ENCODE measurements at places on chromosomes 6 and 20. TPM values are rescaled to one million over a fixed set of nuclear protein-coding genes. Genes with fewer than 3 reads are reported as not detected.
A peak's percentile ranks its signal among the peaks of the same experiment; 100 is the strongest.

- DNase-seq: no peak
These were observed 120.4 kb downstream of the PHACTR3 start for GRCh38 chr20:59724457-59725366.

DNA sequence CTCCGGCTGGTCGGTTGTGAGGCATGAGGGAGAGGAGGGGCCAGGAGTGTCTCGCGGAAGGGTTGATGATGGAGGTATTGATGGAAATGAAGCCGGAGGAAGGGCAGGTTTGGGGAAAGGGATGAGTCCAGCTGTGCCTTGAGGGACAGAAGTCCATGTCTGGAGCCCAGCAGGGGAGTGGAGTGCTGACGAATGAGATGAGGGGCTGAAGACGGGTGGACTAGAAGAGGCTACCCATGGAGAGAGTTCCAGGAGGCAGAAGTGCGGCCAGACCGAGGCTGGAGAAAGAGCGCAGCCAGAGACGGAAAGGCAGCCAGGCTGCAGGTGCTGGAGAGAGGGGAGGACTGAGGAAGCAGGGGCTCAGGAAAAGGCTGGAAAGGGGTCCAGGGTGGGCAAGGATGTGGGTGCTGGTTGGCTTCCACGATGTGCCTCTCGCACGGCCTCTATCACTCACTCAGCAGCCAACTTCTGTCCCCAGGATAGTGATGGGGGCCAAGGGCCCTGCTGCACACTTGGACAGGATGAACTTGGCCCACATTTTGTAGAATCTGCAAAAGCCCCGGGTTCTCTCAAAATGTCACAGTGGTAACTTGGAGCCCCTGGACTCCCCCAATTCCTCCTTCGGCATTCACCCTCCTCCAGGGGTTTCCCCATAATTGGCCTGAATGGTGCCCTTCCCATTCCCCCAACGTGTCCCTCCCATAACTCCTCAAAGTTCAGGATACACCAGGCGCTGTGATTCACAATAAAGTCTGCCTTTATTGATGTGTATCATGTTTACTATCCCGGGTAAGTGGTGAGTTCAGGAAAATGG lies 627 bp upstream of the EIF6 start:
- no peak for DNase-seq

FHL5 gene
- not detected for total RNA-seq

DNA sequence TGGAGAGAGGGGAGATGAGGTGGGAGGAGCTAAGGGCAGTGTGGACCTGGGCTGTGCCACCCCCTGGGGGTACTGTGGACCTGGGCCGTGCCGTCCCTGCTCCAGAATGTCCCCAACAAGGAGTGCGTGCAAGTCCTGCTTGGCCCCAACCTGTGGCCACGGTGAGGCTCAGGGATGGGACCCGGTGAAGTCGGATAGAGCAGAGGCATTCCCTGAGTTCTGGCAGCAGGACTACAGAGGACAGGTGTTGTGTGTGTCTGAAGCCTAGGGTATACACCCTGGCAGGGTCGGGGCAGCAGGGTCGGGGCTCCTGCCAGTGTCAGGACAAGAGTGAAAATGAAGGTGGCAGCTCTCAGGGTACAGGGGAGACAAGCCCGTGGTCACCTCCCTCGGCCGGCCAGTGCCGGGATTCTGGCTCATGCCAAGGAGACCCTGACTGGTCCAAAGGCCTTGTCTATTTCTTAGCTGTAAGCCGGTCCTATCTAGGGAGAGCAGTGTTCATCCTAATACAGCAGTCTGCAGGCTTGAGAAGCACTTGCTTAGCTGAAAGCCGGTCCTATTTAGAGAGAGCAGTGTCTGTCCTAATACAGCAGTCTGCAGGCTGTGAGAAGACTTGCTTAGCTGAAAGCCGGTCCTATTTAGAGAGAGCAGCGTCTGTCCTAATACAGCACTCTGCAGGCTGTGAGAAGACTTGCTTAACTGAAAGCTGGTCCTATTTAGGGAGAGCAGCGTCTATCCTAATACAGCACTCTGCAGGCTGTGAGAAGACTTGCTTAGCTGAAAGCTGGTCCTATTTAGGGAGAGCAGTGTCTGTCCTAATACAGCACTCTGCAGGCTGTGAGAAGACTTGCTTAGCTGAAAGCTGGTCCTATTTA lies 95.9 kb downstream of the SMOC2 start:
- DNase-seq: peak; percentile 45

DNA sequence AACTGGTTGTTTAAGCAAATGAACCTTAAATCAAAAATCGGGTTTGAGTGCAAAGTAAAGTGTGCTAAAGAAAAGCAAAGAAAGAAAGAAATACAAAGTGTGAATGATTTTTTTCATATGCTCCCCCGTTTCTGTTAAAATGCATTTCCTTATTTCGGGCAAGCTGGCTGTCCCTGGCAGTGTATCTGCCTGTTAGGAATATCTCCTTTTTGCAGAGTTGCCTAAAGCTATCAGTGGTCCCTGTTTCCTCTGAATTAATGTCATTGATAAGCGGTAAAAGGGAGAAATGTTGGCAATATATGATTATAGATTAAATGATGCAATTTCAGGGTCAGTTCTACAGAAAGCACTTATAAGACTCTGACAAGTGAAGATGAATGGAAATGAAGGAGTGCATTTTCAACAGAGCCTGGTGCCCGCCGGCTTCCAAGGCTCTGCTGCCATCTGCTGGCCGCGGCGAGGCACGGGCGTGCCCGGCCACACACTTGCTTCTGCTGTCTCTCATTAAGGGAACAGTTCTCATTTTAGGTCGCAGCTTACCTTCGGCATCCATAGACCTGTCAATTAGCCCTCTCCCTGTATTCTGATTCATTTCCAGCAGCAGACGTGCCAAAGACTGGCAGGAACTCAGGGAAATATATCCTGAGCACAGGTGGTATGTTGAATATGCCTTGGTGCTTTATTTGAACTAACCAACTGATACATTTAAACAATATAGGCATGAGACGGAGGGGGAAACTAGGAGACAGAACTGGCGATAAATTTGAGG lies 381.9 kb downstream of the C6orf118 start:
- DNase-seq: peak; percentile 79

GRIK2 gene
- total RNA-seq: 1.5 TPM

Data from neural progenitor cell (in vitro differentiated cells).